ENCODE measurements at places on chromosomes 4 and X.
A peak's percentile ranks its signal among the peaks of the same experiment; 100 is the strongest.

GRCh38 chrX:36908801-36909675 is 99.1 kb upstream of the FAM47C start:
- peak; percentile 2 for DNase-seq

GRCh38 chr4:28373601-28374000 is 1513.0 kb downstream of the STIM2 start:
- DNase-seq, result no peak

DNA sequence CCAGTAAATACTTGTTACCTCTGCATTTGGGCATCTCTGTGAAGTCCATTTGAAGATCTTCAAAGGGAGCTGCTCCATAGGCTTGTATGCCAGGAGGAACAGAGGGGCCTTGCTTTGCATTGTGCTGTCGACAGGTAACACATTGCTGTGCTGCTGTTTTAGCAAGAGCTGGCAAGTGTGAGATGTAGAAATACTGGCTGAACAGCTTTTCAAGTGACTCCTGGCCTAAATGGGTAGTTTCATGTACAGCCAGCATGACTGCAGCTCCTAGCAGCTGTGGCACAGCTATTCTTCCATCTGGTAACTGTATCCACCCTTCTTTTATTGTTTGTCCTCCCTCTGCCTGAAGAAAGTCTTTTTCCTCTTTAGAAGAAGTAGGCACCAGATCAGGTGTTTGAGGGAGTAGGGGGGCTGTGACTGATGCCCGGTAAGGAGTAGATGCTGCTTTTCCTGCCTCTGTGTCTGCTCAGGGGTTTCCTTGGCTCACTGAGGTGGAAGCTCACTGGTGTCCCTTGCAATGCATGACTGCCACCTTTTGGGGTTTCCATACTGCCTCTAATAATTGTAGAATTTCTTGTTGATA is 965.3 kb downstream of the CCSER1 start:
- DNase-seq, result no peak

DNA sequence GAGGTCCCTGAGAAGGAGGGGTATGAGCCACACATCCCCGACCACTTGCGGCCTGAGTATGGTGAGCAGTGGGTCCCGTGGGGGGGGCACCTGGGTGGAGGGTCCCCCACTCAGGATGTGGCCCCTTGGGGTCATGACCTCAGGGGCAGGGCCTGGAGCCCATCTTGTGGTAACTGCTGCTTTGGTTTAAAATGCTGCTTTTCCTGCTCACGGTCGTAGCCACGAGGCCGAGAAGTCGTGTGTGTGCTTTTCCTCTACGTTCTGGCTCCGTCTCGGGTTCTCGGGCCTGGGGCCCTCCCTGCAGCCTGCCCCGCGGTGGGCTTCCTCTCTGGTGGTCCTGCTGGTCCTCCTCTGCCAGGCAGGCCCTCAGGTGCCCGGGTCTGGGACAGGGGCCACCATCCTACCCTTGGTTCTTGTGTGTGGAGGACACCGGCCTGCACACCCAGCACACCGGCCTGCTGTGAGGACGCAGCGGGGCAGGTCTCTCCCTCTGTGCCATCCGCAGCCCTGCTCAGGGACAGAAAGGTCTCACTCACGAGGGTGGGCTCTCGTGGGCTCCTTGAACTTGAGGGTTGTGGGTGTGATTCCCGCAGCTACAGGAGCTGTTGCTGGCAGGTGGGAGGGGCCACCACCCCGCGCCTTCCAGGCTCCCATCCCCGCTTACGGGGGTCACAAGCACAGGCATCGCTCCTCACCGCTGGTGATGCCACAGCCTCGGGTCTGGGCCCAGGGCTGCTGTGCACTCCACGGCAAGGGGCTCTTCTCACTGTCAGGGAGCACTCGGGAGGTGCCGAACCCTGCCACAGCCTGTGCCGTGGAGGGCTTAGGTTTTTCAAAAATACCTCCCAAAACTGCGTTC is 19.6 kb downstream of the UVSSA start:
- no peak for DNase-seq

DNA sequence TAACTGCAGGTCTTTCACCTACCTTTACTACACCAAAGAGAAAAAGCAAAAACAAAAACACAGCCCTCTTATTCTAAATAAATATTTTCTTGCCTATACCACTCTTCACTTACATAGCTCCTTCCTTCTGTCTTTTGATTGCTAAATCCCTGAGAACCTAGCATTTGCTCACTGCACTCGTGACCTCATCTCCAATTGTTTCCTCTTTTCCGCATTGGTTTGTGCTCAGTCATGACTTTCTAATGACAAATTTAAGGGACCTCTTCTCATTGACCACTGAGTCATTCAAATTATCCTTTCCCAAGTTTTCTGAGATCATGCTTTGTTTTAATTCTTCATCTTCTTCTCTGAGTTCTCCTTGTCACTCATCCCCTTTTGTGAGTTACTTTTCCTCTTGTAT is 1697.1 kb downstream of the STIM2 start:
- DNase-seq, result no peak

GRCh38 chrX:138150709-138151108 is 560.8 kb downstream of the FGF13 start:
- DNase-seq, result peak; percentile 17

GRCh38 chr4:781493-782216 is 44.3 kb downstream of the CPLX1 start:
- DNase-seq, result peak; percentile 99

DNA sequence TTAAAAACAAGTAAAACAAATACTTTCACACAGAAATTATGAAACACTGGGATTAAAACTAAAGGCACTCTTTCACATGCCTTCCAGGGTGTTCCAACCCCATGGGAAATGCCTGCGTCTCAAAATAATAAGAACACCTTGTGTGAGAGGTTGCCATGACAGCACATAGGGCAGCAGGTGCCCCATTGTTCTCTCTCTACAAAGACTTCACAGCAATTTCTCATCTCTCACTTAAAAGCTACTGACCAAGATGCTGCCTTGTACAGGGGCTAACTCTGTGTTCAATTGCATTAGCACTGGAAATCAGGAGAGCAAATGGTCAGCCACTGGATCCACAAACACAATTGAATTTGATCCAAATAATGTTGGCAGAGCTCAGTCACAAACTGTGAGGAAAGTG is 102.5 kb upstream of the GALNTL6 start:
- no peak for DNase-seq
